ENCODE measurements at places on chromosomes 16 and 17. TPM values are rescaled to one million over a fixed set of nuclear protein-coding genes. Genes with fewer than 3 reads are reported as not detected.

GRCh38 chr17:1571341-1571704, 8.7 kb upstream of the PITPNA start:
- DNase-seq, result no peak

- DNase-seq, result no peak
Measured at GRCh38 chr16:11320170-11320569, 25.1 kb upstream of the RMI2 start.

GRCh38 chr17:61452301-61453290, at the start of gene TBX4:
TBX4 (plus strand) TSS chr17:61452422; CDS start chr17:61456491, 4,069 bp downstream.
- DNase-seq, result no peak

- no peak for DNase-seq
Measured at GRCh38 chr16:1429012-1429411, 1.9 kb upstream of the PERCC1 start.

- DNase-seq, result peak; percentile 58
Measured at GRCh38 chr17:72119873-72120641, 763 bp upstream of the SOX9 start.

The PAFAH1B1 gene
- total RNA-seq, result 166 TPM

GRCh38 chr16:75861311-75862097, 135.2 kb upstream of the CPHXL start:
- DNase-seq, result no peak

DNA sequence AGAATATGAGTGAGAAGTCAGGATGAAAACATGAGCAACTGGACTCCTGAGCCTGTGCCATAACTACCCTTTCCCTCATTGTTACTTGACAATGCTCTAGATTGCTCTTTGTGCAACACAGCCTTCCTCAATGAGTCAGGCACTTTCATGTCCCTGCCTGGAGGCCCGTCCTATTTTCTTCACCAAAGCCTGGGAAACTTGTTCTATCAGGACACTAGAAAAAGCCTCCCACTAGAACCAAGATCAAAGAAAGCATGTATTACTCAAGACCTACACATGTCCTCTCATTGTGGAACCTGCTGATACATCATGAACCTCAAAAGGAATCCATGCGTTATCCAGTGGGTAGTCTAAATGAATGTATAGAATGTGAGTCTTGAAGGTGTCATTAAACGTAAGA, 624.5 kb downstream of the TOX3 start:
- no peak for DNase-seq

GRCh38 chr17:52157603-52158449, 688 bp downstream of the CA10 start:
- DNase-seq, result no peak

DNA sequence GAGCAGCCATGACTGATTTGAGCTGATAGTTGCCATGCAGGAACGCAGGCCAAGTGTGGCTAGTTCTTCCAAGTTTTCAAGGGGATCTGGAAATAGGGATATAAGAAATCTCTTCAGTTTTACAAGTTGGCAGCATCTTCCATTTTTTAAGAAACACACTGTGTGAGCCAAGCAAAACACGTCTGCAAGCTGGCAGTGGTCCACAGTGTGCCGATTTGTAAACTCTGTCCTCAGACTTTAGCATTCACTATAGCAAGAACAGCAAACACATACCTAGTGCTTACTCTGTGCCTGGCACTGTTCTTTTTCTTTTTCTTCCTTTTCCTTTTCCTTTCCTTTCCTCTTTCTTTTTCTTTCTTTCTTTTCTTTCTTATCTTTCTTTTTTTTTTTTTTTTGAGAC, 2.9 kb downstream of the ORAI3 start:
- no peak for DNase-seq

The CACNG5 gene
- total RNA-seq, result not detected

The KRTAP9-2 gene
- total RNA-seq, result not detected

The SDK2 gene
- total RNA-seq, result 0.52 TPM

DNA sequence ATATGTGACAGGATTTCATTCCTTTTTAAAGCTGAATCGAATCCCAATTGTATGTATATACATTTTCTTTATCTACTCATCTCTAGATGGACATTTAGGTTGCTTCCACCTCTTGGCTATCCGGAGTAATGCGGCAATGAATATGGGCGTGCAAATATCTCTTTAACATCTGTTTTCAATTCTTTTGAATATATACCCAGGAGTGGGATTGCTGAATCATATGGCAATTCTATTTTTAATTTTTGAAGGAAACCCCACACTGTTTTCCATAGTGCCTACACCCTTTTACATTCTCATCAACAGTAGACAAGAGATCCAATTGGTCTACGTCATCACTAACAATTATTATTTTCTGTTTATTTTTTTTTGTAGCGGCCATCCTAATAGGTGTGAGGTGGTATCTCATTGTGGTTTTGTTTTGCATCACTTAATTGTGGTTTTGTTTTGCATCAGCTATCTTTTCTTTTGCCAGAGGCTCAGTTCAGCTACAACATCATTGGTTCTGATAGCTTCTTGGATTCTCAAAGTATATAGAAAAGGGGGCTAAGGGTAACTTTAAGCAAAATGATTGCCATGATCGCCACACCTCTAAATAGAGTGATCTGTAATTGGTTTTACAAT, 25.6 kb upstream of the MAP2K6 start:
- DNase-seq, result no peak

DNA sequence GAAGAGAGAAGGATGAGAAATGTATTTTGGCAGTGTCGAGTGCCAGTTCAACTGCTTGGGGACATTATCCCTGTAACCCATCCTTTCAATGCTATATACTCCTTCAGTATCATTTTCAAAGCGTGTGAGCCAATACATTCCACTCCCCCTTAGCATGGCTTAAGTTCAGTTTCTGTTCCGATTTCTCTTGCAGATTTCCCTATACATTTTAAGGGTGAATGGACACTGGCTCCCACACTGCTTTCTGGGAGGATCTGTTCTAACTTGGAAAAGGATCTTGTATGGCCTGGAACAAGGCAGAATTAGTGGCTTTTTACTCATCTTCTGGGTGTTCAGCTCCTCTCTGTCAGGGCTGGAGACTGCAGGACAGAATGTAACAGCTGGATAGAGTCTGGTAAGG, 333.8 kb downstream of the HAPSTR1 start:
- DNase-seq, result no peak

- no peak for DNase-seq
Measured at GRCh38 chr17:79926142-79926604, 86.9 kb upstream of the CBX4 start.

GRCh38 chr16:85566561-85567100, 46.5 kb upstream of the GSE1 start:
- no peak for DNase-seq

The NCOR1 gene
- total RNA-seq, result 133 TPM

DNA sequence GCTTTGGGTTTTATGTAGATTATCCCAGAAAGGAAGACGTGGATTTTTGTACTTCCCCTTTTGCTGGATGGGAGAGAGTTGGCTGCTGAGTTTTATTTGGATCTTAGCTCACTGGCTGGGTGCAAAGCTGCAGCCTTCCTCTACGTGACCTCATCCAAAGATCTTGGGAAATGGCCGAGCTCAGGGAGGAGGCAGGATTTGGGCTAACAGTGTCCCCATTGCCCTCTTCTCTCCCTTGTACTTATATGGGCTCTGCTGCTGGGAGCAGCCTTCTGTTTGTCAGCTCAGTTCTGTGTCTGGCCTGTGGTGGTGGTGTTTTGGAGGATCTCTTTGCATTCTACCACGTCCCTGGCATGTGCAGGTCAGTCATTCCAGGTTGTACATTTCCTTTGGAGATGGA, 2.0 kb downstream of the AOC3 start:
- DNase-seq, result no peak

GRCh38 chr17:77087650-77088454, 52.9 kb upstream of the SEC14L1 start:
- DNase-seq, result no peak

DNA sequence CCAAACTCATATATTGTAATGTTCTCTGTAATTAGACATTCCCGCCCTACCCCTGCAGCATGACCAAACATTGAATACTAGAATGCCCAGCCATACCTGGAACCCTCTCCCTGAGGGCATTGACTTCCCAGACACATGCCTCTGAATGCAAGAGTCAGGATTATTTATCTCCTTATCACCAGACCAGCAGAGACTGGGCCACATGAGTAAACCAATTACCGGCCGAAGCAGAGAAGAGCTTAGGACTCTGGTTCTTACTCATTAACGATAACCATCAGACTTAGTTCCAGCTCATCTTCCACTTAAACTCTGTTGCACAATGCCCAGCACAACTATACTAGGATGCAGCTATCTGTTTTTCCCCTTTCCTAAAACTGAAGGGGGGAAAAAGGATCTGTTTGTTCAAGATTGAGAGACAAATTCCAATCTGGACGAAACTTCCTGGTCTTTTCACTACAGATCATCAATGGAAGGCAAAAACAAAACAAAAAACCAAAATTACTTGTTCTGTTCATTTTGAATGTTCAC, 88.2 kb upstream of the CORO6 start:
- DNase-seq, result no peak

- no peak for DNase-seq
Measured at GRCh38 chr17:66416207-66416940, 114.0 kb downstream of the PRKCA start.

The TAT gene
- total RNA-seq, result not detected

- peak; percentile 87 for DNase-seq
Measured at GRCh38 chr16:678858-679813, 1.1 kb upstream of the STUB1 start.

GRCh38 chr16:20859229-20859628, 40.9 kb downstream of the DCUN1D3 start:
- no peak for DNase-seq

DNA sequence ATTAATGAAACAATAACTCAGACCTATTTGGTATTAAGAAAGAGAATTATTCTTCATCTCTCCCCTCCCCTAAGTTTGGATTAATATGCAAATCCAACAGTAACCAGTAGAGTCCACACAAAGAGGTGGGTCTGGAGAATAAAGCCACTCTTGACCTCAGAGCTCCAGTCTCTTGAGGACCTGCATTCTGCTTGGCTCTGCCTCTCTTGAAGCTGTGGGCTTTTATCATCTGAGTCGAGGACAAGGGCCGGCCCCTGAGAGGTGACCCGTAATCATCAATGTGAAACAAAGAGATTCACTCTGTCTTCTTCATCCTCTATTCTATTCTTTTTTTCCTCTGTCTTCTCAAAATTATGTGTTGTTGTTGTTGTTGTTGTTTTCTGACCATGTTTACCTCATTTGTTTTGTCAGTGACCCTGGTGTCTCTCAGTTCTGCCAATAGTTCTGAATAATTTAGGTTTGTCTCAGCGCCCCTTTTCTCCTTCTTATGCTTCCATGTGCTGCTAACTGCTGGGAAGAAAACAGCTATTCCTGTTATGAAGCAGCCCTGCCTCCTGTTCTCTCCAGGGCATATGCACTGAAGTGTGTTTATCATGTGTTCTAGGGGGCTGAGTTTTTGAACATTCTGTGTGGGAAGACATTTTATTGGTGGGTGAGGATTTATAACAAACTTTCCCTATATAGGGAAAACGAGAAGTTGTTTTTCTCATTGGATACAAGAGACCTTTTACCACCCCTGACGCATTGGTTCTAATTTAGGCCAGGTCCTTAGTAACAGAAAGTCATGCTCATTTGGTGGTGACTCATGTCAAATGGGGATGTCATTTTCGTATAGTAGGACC, 135.8 kb downstream of the TRIM37 start:
- no peak for DNase-seq

The ZNF205 gene
- 0.47 TPM for total RNA-seq

The MRPL10 gene
- total RNA-seq, result 55.0 TPM

GRCh38 chr16:67883872-67884261, 818 bp upstream of the NRN1L start:
- DNase-seq, result peak; percentile 92

- peak; percentile 99 for DNase-seq
Measured at GRCh38 chr17:59154721-59155438, at the start of gene SKA2. SKA2 (minus strand) TSS chr17:59155186; CDS start chr17:59155163, 23 bp downstream.

DNA sequence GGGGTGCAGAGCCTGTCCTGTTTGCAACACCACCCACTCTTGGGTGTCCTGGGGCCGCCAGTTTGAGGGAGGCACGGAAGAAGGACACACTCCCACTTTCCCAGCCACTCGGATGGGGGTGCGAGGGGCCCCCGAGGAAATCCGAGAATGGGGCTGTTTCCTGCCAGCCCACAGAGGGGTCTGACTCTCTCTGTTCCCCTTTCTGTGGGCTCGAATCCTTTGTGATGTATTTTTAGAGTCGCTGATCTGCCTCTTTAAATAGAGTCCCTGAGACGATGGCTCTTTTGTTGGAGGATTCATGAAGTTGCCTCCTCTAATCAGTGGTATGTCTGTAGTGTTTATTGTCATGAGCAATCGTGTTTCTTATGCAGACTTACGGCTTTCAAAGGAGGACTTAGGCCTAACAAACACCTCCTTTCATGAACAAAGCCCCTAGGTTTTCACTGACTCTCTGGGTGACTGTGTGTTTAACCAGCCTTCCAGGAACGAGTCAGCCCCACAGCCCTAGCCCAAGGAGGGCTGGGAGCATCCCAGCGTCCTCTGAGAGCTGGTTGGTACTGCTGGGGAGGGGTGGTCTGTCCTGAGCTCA, 29.1 kb downstream of the CIBAR2 start:
- DNase-seq, result no peak

DNA sequence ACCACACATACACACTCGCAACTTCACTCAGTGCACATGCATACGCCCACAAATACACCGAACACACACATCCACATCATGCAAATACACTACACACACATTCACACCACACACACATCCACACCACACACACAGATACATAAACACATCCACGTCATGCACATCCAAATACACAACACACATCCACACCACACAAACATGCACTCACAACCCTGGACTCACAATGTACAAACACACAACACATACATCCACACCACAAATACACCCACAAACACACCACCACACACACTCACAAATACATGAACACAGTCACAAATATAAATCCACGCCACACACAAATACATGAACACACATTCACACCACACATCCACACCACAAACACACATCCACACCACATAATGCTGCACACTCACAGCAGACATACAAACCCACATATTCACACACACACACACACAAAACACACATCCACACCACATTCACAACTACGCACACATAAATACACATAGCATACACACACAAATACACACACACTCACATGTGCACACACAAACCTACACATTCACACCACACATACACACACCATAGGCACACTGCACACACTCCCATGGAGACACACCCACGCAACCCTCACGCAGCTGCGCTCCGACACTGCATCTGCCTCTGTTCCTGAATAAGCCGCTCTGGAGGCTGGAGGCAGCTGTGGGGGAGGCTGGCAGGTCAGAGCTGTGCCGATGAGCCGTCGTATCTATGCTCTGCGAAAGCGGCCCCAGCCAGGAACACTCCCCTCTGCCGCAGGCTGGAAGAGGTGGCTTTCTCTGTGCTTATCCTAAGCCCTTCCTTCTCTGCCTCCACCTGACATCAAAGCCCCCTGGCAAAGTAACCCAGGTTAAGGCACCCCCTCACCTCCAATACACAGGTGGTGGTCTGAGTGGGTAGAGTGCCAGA, 141.8 kb downstream of the GRIN2A start:
- no peak for DNase-seq

DNA sequence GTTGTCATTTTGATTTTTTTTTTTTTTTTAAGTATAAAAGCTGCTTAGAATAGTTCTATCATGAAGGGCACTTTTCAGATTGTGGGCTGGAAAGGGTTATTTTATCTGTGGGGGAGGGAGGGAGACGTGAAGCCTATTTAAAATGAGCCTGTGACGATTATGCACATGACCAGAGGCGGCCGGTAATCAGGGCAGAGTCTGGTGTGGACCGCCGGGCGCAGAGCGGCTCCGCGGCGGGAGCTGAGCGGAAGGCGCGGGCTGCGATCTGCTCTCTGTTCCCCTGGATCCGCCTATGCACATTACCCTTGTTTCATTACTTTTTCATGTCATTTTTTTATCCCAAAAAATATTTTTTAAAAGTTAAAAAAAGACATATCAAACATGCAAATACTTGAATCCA, 23.5 kb downstream of the TMC6 start:
- no peak for DNase-seq

Data from activated CD4-positive, alpha-beta T cell treated with anti-CD3 and anti-CD28 coated beads, Interleukin-2, amount 10 ng/mL, durations not matched to agents 24 days and 14 days (primary cell).